ENCODE measurements at places on chromosomes 12 and 14. TPM values are rescaled to one million over a fixed set of nuclear protein-coding genes. Genes with fewer than 3 reads are reported as not detected.

- no peak for DNase-seq
Measured at GRCh38 chr14:55228261-55228660, 36.9 kb upstream of the DLGAP5 start.

DNA sequence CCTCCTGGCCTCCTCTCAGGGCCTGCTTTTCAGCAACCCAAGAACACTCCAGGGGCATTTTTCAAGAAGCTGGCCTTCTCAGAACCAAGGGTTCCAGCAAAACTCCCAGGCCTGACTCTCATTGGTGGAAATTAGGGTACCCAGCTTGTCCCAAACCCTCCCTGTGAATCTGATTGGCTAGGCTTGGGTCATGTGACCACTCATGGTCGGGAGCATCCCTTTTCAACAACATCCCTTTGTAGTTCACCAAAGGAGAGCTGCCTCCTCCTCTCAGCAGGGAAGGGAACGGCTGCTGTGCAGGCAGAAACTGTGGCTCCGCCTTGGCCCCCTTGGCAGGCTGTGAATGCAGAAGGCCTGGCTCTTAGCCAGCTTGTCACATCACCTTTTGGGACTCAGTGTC is 94.5 kb downstream of the AACS start:
- no peak for DNase-seq

DNA sequence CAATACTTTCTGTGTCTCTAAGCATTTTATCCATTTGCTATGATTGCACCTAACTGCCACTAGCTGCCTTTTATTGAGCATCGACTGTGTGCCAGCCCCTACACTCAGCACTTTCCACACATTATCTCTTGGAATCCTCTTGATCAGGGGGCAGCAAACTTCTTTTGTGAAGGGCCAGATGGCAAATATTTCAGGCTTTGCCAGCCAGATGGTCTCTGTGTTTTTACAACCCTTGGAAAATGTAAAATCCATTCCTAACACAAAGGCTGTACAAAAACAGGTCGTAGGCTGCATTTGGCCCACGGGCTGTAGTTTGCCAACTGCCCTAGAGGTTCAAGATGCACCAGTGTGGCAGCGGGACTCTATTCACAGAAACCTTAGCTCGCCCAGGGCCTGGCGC is 19.5 kb downstream of the FOXN4 start:
- DNase-seq: no peak

GRCh38 chr12:118238888-118239287 is 103.0 kb downstream of the PEBP1 start:
- DNase-seq: no peak

DNA sequence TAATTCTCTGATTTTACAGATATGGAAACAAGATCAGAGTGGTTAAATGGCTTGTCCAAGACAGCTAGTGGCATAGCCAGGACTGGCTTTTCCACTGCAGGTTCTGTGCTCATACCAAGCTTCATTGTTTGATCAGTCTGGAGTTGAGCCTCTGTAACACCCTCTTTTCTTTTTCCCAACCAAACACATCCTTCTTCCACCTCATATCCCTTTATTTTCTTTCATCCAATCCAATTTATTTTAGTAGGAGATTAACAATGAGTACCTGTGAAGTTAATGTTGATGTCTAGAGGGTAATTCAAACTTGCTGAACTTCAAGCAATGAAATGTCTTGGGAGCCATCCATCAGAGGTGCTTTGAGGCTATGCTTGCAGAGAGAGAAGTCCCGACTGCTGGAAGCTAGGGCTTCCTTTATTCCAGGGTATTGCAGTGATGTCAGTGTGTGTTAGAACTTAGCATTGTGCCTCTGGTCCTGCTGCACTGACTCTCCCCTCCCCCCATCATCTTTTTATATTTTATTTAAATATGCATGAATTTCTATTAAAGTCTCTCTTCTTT is 452.1 kb upstream of the PDE3A start:
- peak; percentile 14 for DNase-seq

The JAG2 gene
- polyA plus RNA-seq: 11.0 TPM

The ANKRD33 gene
- 0.06 TPM for polyA plus RNA-seq

The KRT6B gene
- polyA plus RNA-seq: not detected

The CBLN3 gene
- polyA plus RNA-seq: 5.6 TPM

The KLRK1 gene
- 4.2 TPM for polyA plus RNA-seq

Measured in large intestine (tissue), 12 donors.